DMS153 (cell line): ENCODE measurements at places on chromosomes 1 and 21.

GRCh38 chr1:22057861-22058260, 5.4 kb downstream of the CDC42 start:
- no peak for DNase-seq

DNA sequence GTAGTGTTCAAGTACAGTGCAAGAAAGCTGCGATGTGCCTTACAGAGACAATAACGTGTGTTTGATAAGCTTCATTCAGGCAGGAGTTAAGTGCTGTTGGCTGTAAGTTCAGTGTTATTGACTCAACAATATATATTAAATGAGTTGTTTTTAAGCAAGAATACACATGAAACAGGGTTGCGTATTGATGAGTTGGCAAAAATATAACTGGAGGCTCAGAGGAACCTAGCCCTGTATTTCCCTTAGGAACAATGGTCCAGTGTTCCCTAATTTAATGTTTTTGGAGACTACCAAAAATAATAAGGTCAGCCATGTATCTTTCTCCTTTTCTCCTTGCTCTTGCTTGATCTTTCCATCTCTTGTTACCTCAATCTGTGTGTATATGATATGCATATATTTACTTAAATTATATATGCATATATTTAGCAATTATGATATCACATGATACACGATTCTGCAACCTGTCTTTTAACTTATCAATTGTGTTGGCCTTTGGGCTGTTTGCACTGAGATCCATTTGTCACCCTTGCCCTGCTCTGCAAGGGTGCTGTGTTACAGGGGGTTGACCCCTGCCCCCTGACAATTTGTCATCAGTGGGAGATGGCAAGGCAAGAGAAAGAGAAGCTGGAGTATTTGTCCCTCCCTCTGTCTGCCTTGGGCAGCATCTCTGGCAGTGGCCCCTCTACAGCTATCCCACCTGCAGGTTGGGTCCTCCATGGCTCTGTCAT, 109.7 kb downstream of the FGGY start:
- DNase-seq: no peak

DNA sequence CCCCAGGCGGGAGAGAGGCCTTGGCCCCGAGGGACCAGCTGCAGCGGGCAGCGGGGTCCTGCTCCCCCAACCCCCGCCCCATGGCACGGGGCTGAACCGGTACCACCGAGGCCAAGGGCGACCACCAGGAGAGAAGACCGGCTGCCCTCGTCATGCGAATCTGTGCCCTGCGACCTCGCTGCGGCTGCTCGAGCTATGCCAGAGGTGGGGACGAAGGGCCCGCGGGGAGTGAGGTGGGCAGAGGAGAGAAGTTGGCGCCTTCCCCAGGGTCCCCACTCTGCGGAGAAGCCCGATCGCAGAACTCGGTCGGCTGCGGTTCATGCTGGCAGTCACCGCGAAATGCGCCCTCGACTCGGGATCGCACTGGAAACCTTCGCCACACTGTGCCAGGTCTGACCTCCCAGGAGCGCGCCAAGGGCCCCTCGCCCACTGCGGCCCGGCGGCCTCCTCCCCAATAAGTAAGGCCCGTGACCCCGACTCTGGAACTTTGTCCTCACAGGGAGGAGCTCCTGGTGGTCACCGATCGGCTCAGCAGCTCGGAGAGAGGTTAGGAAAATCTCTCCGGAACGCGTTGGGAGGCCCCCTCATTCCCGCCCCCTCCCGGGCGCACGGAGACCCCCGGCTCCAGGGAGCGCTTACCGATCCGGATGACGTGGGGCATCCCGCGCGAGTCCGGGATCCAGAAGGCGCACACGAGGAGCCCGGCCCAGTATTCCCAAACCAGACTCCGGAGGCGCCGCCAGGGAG, 787 bp downstream of the GRIK3 start:
- DNase-seq: no peak

DNA sequence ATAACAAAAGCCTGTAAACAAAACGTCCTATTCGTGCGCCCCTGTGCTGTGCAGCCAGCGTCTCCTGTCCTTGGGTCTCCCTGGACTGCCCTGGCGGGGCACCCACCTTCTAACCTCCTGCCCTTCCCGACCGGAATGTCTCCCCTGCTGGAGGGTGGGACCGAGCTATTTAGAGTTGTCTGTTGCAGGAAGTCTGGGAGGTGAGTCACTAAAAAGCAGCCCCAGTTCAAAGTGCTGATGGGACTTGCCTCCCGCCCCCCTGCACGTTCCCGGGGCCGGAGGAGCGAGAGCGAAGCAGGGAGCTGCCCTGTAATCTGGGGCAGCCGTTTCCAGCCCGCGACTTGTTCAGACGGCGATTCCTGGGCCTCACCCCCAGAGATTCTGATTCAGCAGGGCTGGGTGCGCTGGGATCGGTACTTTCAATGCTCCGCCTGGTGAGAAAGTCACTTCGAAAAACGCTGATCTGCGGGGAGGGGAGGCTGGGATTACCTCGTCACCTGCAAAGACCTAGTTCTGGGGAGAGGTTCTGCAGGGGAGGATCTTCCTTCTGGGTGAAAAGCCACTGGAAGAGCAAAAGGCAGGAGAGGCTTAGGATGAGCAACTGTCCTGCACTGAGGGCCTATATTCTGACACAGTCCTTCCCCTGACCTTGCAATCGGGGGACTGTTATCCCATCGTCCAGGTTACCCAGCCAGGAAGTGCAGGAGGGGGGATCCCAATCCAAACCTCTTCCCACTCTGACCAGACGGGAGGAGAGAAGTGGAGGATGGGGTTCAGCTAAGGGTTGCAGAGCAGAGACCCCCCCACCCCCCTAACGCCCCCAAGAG, 1.2 kb upstream of the DHRS3 start:
- DNase-seq: no peak

DNA sequence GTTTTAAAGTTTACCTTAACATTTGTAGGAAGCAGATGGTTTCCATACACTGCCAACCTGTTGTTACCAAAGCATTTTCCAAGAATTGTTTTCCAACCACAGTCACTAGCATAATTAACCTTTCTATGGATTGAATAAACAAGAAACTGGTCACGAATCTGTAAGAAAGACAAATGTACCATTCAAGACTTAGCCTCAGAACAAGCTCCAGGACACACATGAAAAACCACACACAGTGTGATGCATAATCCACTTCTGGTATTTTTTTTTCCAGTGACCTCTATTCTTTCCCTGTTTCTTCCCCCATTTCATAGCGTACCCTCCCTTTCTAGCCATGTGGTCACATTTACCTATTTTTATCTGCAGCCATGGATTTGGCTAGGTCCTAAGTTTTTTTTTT, 29.6 kb upstream of the C1orf87 start:
- DNase-seq: no peak

DNA sequence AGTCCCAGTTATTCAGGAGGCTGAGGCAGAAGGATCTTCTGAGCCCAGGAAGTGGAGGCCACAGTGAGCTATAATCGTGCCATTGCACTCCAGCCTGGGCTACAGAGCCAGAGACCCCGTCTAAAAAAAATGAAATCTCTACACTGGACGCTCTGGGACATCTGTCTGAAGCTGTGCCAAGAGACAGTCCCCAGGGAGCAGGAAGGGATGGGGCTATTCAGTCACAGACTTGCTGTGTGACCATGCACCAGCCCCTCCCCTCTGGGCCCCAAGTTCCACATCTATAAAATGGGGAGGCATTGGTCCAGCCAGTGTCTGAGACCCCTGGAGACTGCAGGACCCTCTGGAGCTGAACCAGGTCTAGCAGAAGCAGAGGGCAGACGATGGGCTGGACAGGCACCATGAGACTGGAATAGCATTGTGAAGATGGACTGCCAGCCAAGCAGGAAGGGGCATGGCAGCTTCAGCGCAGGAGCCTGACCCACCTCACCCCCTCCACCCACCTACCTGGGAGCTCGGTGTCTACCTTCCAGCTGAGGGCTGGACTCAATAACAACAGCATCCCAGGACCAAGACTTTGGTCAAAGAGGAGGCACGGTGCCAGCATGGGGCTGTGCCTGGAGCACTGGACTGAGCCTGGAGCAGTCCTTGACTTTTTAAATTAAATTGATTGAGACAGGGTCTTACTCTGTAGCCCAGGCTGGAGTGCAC, 1.4 kb downstream of the TMEM54 start:
- no peak for DNase-seq

GRCh38 chr1:41502912-41503311, 18.4 kb upstream of the EDN2 start:
- DNase-seq: no peak

GRCh38 chr1:110433803-110434202, 17.1 kb upstream of the PROK1 start:
- no peak for DNase-seq

- no peak for DNase-seq
Observed at GRCh38 chr1:9703165-9703509, 51.6 kb downstream of the PIK3CD start.

DNA sequence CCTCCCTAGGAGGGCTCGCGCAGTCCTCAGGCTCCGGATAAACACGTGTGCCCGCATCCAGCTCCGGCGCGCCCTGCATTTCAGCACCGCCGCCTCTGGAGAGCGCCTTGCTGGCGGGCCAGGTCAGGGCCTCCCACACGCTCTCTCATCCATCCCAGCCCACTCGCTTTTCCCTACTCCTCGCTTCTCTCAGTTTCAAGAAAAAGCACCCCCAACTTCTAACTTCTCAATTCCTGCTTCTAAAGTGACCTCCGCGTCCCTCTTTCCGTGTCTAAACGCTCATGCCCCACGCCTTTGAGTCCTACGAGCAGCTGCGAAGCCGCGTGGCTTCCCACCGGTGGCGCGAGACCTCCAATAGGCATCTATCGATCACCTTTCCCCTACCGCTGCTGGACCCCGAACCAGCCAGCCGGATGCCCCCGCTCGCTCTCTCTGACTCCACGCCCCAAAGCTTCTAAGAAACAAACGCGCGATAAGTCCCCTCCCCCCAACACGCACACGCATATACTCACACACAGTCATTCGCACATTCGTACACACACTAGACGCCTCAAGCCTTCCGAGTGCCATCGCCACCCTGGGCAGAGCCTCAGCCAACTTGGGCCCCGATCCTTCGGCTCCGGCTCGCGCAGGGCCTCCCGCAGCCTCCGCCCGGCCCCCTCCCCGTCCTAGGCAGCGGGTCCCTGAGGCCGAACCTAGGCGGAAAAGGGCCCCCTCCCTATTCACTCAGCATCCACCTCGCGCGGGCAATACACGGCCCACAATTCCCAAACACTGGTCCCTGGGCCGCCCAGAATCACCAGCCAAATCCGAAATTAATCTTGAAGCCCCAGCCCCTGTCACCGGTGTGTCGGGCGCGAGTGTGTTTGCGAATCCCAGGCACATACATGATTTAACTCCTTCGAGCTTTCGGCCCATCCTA, 1.1 kb downstream of the NMNAT2 start:
- peak; percentile 40 for DNase-seq

- no peak for DNase-seq
Observed at GRCh38 chr1:154851392-154852177, 18.5 kb downstream of the KCNN3 start.

GRCh38 chr1:25046194-25046532, 116.1 kb upstream of the RUNX3 start:
- DNase-seq: no peak

- peak; percentile 47 for DNase-seq
Observed at GRCh38 chr1:209202830-209203532, 380.5 kb upstream of the CAMK1G start.

- peak; percentile 25 for DNase-seq
Observed at GRCh38 chr1:87684713-87685205, 356.1 kb downstream of the LMO4 start.

DNA sequence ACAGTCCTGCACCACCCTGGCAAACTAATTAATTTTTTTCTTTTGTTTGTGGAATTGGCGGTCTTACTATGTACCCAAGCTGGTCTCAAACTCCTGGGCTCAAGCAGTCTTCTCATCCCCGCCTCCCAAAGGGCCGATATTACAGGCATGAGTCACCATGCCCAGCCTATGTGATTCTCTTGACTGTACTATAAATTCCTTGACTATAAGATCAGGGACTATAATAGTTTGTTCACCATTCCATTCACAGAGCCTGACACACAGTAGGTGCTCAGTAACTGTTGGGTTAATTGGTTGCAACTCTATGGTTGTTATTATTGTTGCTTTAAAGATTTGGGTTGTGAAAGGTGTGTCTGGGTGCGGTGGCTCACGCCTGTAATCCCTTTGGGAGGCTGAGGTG, 17.2 kb downstream of the DAP3 start:
- no peak for DNase-seq

GRCh38 chr21:45825219-45825618, 156.4 kb upstream of the COL6A1 start:
- no peak for DNase-seq

- no peak for DNase-seq
Observed at GRCh38 chr21:38951095-38951730, 145.5 kb downstream of the ETS2 start.
